Left hindlimb (tissue), 1 donor: ENCODE measurements at places on chromosomes 2 and 18.

DNA sequence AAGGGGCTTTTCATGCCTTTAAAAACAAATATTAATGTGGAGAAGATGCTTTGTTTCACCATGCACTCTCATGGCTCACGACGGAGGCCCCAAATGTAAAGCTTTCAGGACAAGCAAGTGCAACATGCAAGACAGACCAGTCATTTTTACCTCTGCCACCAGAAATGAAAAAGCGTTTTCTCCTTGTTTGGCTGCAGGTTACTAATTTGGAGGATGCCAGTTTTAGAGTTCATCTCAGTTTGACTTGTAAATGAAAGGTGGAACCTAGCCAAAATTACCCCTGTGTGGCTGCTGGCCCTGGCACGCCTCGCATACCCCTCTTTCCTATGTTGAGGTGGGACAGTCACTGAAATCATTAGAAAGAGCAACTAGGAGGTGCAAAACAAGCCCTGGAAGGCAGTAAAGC is 138.6 kb downstream of the BCL2 start:
- DNase-seq: no peak

- DNase-seq: no peak
Observed at GRCh38 chr2:11744631-11745394, 1.6 kb upstream of the LPIN1 start.

DNA sequence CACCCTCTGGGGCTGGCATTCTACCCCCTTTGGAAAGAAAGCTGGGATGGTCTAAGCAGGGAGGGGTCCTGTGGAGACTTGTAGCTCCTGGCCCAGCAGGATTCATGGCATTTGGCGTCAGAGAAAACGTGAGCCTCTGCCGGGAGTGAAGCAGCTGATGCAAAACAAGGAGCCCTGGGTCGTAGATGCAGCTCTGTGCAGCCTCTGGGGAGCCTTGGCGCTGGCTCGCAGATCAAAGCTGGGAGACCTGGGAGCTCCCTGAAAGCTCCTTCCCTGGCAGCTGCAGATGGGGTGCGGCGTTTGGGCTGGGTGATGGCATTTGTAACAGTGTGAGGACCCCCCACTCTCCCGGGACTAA is 148.3 kb downstream of the KLHL29 start:
- DNase-seq: no peak

- no peak for DNase-seq
Observed at GRCh38 chr2:238260883-238261282, 21.0 kb upstream of the HES6 start.

DNA sequence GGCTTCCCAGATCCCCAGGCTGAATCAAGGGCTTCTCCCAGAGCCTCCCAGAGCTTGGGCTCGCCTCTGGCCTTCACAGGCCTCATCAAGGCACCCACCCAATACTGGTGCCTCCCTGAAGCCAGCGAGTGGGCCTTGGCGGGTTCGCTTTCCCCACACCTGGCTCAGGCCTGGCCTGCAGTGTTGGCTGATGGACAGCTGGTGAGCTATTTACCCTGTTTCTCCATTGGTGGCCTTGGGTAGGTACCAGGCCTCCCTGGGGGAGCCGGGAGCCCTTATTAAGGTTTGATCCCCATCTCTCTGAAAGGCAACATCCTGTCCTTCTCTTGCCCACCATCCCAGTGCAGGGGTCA is 18.2 kb upstream of the DUSP2 start:
- no peak for DNase-seq

DNA sequence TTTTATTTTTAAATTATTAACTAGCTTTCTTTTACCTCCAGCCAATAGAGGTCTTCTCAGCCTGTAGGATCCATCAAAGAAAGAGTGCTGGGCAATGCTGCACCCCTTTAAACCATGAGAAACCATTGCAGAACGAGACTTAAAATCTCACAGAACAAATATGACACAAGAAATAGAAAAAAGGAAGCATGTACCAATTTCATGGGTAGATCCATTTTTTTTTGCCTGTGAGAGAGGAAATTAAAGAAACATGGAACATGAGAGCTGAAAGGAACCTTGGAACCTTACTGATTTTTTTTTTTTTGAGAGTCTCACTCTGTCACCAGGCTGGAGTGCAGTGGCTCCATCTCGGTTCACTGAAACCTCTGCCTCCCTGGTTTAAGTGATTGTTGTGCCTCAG is 14.0 kb downstream of the HRH4 start:
- DNase-seq: no peak

GRCh38 chr18:10265560-10266333 is 188.7 kb upstream of the APCDD1 start:
- no peak for DNase-seq

- DNase-seq: no peak
Observed at GRCh38 chr2:155653176-155653575, 679.3 kb downstream of the NR4A2 start.

- no peak for DNase-seq
Observed at GRCh38 chr2:40220177-40220925, 231.5 kb downstream of the SLC8A1 start.

- no peak for DNase-seq
Observed at GRCh38 chr2:150474326-150475074, 13.0 kb downstream of the RND3 start.

DNA sequence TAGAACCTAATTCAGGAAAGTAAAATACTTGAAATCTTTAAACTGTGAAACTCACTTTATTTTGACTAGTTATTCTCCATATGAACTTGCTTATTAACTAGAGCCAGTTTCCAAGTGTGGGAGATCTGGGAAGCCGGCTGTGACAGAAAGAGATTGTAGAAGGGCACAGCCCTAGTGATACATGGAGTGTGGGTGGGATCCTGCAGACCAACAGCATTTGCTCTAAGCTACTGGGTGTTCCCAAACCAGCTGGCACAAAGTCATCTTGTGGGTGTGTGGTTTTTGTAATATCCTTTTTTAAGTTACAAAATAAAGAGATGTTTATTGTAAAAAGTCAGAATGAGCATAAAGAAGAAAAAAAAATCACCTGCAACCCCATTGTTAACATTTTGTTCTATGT is 3.4 kb downstream of the DUSP19 start:
- DNase-seq: no peak

GRCh38 chr2:68151037-68151436 is 6.7 kb upstream of the PNO1 start:
- no peak for DNase-seq

DNA sequence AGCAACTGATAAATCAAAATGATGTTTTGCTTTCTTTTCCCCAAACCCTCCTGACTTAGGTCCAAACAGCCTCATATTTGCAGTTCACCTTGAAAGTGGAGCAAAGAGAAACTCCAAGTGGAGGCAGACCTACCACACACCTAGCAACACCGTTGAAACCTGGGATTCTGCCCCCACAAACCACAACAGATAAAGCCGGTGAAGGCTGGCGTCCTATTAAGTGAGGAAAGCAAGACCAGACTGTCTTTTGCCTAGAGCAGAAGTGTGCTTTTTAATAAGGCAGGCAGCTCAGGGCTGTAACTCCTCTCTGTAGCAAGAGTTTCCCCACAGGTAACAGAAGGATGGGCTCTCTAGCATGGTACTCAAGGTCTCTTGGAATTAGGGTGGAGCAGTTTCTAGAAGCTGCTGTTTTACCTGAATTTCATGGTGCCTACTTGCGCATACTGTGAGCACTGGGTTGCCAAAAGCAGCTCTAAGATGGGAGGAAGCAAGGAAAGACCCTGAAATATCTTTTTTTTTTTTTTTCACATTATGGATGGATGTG is 336.9 kb downstream of the BCL11A start:
- no peak for DNase-seq

GRCh38 chr2:191486584-191487320 is 191.2 kb upstream of the NABP1 start:
- no peak for DNase-seq

DNA sequence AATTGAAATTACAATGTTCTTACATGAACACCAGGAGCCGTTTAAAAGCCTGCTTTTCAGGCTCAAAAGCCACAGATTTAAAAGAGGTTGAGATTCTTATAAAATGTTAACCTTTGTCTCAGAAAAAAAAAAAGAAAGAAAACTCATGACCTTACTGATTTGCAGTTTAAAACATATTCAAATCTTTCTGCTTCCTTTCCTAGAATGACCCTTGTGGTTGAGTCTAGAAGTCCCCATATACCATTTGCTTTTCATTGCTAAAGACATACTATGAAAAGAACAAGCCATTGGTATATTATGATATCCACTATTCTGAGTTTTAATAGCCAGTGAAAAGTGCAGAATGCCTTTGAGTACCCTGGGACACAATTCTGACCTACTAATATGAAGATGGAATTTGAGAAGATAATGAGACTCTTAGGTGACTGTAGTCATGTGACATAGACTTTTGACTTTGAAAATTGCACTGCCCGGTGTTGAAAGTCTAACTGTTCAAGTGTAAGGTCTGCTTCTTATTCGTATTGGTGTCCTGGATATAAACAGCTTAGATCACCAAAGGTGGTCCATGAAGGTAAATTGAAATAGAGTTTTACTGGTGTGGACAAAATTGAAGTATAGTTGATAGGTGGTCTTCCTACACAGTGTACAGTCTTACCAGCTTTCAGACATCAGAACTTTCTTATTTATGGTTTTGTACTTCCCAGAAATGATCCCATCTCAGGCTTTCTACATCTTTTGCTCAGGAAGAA is 117.0 kb downstream of the DOCK10 start:
- no peak for DNase-seq

GRCh38 chr2:75140288-75140687 is 59.0 kb downstream of the TACR1 start:
- no peak for DNase-seq

DNA sequence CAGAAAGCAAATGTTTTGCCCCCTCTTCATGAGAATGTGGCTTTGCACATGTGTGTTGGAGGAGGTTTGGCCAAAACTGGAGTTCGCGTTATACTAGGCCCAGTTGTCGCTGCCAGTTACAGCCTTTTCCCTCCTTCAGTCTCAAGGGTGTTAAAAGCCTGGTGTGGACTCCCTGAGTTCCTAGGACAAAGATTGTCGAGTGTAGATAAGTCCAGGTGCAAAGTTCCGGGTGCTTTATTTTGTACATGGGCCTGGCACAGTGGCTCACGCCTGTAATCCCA is 542 bp upstream of the RNF103 start:
- no peak for DNase-seq

DNA sequence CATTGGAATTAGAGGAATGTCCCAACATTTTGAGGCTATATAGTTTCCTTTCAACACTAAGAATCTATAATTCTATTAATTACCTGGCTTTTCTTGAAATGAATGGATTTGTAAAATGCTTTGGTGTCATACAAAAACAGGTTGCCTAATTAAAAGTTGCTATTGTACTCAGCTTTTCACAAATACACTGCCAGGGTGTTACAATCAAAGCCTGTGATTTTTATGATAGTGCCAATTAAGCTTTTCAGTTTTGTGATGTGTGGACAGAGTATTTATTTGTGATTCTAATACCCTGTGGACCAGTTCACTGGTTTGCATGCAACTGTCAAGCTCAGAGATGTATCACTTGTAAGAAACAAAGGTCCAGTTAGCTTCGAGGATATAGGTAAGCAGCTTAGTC is 71.8 kb downstream of the NAB1 start:
- no peak for DNase-seq

DNA sequence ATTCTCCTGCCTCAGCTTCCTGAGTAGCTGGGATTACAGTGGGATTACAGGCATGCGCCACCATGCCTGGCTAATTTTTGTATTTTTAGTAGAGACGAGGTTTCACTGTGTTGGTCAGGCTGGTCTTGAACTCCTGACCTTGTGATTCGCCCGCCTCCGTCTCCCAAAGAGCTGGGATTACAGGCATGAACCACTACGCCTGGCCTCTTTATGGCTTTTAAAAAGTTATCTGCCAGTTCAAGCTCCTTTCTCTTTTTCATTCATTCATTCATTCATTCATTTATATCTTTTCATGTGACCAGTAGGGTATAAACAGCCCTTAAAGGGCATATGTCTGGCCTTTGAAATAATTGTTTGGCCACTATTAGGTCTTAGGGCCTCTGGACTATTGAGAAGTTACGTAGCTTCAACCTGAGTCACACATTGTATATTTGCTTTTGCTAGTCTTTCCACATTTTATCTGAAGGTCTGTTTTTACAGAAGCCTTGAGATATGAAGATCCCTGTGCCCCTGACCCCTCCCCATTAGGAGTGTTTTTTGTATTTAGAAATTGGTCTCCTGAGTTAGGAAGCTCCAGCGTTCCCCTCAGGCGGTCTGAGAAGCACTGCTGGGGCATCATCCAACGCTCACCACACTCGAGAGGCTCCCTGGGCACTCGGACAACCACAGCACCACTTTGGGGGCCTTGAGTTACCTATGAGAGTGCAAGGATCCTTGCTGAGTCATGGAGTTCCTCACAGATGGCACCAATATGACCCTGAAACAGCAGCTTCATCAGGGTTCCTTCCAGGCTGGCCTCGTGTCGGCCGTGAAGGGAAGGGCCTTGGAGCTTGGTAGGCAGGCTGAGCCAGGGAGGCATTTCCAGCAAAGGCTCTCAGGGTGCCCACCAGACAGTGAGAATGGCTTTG is 21.8 kb downstream of the FZD5 start:
- DNase-seq: no peak

DNA sequence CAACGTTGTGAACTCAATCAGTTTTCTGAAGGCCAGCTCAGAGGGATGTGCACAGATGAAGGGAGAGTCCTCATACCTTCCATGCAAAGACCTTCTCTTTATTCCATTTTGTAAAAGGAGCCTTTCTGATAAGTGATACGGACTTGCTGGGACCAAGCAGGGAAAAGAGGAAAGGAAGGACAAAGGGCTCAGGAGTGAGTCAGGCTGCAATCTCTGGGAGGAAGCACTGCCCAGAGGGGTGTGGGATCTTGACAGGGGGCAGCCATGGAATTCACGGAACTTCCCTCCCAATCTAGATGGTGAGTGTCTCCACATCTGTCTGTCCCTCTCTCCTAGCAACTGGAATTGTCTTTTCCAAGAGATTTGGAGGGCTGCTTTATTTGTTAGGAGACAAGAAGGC is 281.4 kb upstream of the CELF4 start:
- DNase-seq: no peak

DNA sequence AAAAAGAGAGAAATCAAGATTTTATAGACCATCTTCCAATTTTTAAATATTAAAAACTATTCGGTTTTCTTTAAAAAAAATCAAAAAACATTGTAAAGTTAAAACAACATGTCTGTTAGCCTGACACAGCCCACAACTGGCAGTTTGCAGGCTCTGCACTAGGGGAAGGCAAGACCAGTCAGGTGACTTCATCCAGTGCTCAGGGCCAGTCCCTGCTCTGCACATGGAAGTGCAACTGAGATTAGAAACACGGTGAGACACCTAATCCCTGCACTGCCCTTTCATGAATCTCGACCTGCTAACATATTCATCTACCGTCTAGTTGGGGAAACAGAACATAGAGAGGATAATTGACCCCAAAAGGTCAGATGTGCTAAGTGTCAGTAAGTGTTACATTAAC is 135.2 kb downstream of the BARD1 start:
- DNase-seq: no peak

DNA sequence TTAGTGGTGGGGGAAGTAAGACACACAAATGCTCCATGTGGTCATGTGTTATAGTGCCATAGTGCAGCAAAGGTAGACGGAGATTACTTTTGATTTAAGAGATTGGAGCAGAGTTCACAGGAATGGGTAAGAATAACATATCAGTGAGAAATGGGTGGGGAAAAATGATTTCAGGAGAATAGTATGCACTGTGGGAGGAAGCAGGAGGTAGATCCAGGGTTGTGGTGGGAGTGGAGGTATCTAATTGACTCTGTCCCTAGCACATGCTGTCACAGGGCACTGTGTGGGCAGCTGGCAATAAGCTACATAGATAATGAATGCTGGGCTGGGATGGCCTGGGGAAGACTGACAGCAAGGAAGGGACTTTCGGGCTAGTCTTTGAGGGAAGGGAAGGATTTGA is 65.3 kb downstream of the STAT1 start:
- no peak for DNase-seq

GRCh38 chr2:20428717-20429490 is 18.0 kb upstream of the RHOB start:
- DNase-seq: no peak

- DNase-seq: no peak
Observed at GRCh38 chr2:12538138-12538694, 178.5 kb upstream of the TRIB2 start.
